ENCODE measurements at places on chromosomes 4 and X. TPM values are rescaled to one million over a fixed set of nuclear protein-coding genes. Genes with fewer than 3 reads are reported as not detected.

The S100P gene
- total RNA-seq = 0.29 TPM

The ADGRG2 gene
- under 0.01 TPM for total RNA-seq

The CPE gene
- 6.9 TPM for total RNA-seq

DNA sequence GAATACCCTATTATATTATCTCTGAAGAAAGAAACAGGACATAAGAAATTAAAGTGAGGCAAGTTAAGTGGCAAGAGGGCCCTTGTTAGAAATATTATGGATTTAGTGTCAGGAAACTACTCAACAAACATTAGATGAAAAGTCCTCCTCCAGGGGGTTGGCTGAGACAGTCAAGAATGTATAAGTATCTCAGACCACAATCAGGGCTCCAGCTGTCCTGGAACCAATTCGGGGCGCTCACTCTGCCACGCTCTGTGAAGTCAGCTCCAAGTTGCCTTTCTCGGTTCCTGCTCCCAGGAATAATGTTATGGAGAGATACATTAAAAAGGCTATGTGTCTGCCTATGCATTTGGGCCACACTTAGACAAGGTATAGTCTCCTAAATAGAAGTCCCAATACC, 73.3 kb downstream of the RASGEF1B start:
- DNase-seq = no peak

GRCh38 chrX:117517994-117518393, 598.6 kb downstream of the KLHL13 start:
- no peak for DNase-seq

- DNase-seq = peak; percentile 78
Measured at GRCh38 chrX:56995271-56995994, at the start of gene SPIN3. Gene SPIN3 (minus strand): TSS chrX:56995541. CDS start chrX:56994947, 594 bp downstream.

- peak; percentile 93 for DNase-seq
Measured at GRCh38 chrX:68936608-68937007, 107.8 kb downstream of the EFNB1 start.

GRCh38 chrX:148067285-148067684, 86.1 kb downstream of the FMR1NB start:
- no peak for DNase-seq

DNA sequence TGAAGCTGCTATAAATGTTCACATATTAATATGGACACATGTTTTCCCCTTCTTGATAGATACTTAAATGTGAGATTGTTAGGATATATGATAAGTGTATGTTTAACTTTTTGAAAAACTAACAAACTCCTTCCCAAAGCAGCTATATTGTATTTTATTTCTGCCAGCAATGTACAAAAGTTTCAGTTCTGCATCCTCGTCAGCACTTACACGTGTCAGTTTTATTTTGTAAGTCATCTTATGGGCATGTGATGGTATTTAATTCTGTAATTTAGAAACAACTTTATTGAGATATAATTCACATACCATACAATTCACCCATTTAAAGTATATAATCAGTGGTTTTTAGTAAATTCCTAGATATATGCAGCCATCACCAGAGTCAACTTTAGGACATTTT, 31.6 kb downstream of the RAPGEF2 start:
- no peak for DNase-seq

- DNase-seq = no peak
Measured at GRCh38 chr4:107666134-107666533, 53.9 kb downstream of the PAPSS1 start.

- no peak for DNase-seq
Measured at GRCh38 chrX:42738552-42738951, 39.4 kb downstream of the PPP1R2C start.

Measured in osteoblast (primary cell).